ENCODE measurements at places on chromosomes 1 and 21.
A peak's percentile ranks its signal among the peaks of the same experiment; 100 is the strongest.

GRCh38 chr1:163300568-163300967 is 21.2 kb upstream of the NUF2 start:
- no peaks in the 10 kb centered on the region for H3K4me1 ChIP-seq
- H3K4me3 ChIP-seq, result no peak overlapping the region
- no peaks in the 10 kb centered on the region for H3K27me3 ChIP-seq
- peaks cover 13% of the 10 kb centered on the region for H3K36me3 ChIP-seq

DNA sequence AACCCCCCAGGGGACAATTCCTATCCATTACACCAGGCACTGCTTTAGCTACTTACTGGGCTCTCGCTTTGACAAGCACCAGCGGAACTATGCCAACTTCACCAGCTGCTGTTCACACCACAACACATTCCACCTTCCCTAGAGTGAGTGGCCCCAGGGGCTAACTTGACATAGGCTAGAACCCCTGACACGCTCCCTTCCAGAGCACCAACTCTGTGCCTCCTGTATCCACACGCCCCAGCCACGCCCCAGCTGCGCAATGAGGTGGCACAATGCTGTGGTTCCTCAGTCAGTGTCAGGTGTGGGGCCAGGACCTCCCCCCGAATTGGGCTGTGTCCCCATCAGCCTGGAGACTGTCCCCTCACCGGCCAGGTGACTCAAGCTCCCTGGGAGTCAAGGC is 11.7 kb upstream of the FGR start:
- peaks cover 24% of the 10 kb centered on the region for H3K4me1 ChIP-seq
- H3K4me3 ChIP-seq, result no peak overlapping the region
- no peak for DNase-seq

DNA sequence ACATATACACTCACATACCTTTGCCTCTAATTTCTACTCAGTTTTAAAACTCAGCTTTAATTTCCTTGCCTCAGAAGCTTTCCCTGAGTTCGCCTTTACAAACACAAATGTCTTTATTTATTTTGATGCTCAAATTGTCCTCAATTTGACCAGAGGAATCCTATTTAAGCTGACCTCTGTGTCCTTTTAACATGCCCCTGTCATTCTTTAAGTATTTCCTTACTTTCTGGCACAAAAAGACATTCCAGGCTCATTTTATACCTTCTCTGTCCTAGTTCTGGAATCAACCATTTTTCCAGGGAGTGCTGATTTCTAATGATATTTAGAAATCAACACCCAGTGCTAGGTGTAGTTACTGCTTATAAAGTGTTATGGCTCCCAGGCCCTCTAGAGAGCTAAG is 82.5 kb downstream of the OSBPL9 start:
- no peak overlapping the region for H3K27ac ChIP-seq
- H3K4me3 ChIP-seq, result no peak overlapping the region
- DNase-seq, result no peak
- no peaks in the 10 kb centered on the region for H3K4me1 ChIP-seq
- H3K36me3 ChIP-seq, result no peaks in the 10 kb centered on the region

GRCh38 chr1:32336963-32337675 is 1.1 kb upstream of the MARCKSL1 start:
- no peak overlapping the region for H3K4me3 ChIP-seq
- H3K4me1 ChIP-seq, result peaks cover 49% of the 10 kb centered on the region
- no peaks in the 10 kb centered on the region for H3K27me3 ChIP-seq
- no peak for DNase-seq
- H3K27ac ChIP-seq, result no peak overlapping the region

DNA sequence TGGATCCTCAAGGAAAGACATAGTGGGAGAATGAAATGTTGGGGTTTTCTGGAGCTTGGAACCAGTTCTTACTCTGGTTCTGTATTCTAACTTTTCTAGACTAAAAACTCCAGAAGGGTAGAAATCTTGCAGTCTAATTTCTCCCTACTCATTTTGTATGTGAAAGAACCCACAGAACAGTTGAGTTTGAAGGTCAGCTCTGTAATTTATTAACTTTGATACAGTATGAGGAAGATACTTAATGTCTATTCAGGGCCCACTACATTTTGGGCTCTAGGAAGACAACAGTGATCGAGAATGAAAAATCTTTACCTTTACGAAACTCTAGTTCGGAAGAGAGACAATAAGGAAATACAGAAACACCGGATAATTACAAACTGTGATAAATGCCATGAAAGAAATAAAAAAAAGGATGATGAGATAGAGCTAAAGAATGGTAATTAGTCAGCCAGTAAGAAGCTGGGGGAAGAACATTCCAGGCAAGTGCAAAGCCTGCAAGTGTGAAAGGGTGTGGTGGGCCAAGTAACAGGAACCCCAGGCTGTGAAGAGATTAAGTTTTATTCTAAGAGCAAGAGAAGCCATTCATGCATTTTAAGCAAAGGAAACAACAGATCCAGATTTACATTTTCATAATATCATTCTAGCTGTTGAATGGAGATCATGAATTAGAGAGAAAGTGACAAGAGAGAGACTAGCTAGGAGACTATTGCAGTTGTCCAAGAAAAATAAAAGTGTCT is 159.9 kb upstream of the HMCN1 start:
- H3K27ac ChIP-seq, result no peak overlapping the region
- DNase-seq, result no peak
- no peak overlapping the region for H3K4me3 ChIP-seq
- no peaks in the 10 kb centered on the region for H3K36me3 ChIP-seq

DNA sequence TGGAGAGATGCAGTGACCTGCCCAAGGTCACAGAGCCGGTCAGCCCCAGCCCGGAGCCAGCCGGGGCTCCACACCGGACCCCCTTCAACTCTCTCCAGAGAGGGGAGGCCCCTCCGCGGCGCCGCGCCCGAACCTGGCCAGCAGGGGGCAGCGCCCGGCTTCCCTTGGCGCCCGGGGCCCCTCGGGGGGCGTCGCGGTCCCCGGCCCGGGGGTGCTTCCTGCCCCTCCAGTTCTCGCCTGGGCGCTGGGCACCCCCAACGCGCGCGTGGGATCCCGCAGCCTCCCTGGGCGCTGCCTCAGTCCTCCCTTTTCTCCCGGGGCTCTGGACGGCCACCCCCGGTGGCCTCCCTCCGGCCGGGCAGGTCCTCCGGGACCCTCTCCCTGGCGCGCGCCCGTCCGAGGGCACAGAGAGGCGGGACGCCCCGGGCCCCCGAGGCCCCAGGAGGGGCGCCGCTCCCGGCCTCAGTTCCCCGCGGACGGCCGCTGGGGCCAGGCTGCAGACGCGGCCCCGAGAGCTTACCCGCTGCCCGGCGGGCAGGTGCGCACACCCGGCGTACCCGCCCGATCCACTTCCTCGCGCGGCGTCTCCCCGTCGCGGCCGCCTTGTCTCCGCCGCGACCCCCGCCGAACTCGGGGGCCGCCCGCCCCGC is 406 bp downstream of the HTR1D start:
- no peak overlapping the region for H3K4me3 ChIP-seq
- peaks cover 40% of the 10 kb centered on the region for H3K27me3 ChIP-seq
- peaks cover 10% of the 10 kb centered on the region for H3K4me1 ChIP-seq
- DNase-seq, result peak; percentile 7
- no peaks in the 10 kb centered on the region for H3K36me3 ChIP-seq
- H3K27ac ChIP-seq, result no peak overlapping the region

DNA sequence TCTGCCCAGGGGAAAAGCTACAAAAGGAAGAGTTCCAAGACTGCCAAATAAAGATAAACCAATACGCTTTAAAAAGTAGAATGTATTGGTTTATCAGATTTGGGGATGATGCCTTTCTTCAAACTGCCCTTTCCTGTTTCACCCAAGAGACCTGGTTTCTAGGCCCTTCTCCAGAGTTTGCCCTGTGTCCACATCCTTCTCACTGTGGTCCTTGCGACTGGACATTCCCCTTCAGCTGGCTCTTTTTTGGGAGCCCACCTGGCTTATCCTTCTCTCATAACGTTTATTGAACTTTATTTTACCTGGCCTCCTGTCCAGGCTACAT is 490 bp upstream of the CZIB start:
- DNase-seq, result no peak
- H3K27me3 ChIP-seq, result no peaks in the 10 kb centered on the region
- peaks cover 19% of the 10 kb centered on the region for H3K4me1 ChIP-seq
- H3K27ac ChIP-seq, result peak overlapping the region; percentile 96

- no peak overlapping the region for H3K4me3 ChIP-seq
- peaks cover 3% of the 10 kb centered on the region for H3K4me1 ChIP-seq
- no peaks in the 10 kb centered on the region for H3K36me3 ChIP-seq
- no peak for DNase-seq
- no peak overlapping the region for H3K27ac ChIP-seq
- peaks cover 12% of the 10 kb centered on the region for H3K27me3 ChIP-seq
These were observed 84.9 kb downstream of the VWA5B1 start for GRCh38 chr1:20375563-20375962.

DNA sequence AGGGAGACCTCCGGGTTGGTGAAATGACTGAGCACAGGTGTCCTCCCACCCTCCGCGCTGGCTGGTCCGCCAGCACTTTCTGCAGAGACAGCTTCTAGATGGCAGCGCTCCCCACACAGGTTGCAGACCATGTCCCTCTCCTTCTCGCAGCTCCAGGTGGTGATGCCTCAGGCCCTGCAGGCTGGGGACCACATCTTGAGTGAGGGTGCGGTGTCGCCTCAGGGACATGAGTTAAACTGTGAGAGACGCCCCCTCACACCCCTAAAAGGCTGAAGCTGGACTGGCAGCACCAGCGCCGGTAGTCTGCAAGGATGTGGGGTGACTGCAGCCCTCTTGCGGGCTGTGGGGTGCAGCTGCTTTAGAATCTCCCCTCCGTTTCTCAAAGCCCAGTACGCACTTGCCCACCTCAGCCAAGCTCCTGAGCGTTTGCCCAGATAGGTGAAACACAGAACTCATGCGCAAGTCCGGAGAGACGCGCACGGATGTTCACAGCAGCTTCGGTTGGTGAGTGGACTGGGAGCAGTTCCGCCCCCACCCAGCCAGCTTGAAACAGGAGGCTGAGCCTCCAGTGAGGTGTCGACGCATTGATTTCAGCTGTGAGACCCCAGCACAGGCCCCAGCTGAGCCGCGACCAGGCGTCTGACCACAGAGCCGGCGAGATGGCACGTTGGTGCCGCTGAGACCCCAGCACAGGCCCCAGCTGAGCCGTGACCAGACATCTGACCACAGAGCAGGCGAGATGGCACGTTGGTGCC is 28.6 kb downstream of the COL6A1 start:
- H3K4me1 ChIP-seq, result no peaks in the 10 kb centered on the region
- H3K27me3 ChIP-seq, result peaks cover 3% of the 10 kb centered on the region
- no peak overlapping the region for H3K27ac ChIP-seq
- H3K36me3 ChIP-seq, result no peaks in the 10 kb centered on the region

DNA sequence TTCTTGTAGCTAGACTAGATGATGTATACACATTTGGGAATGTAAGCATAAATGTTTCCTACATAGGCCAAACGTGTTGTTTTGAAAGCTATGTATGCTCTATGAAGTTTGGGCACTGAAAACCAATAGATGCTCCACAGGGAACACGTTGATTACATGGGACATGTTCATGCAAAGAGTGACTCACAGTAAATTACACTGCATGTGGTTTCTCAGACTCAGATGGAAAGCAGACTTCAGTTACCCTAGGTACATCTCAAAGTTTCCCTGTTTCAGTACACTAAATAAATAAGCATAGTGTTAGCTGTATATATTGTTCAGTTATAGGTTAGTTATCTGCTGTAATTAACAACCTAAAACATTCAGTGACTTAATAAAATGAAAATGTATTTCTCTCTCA is 301.9 kb upstream of the RUNX1 start:
- H3K4me1 ChIP-seq, result no peaks in the 10 kb centered on the region
- no peak overlapping the region for H3K27ac ChIP-seq
- H3K36me3 ChIP-seq, result no peaks in the 10 kb centered on the region
- DNase-seq, result no peak
- H3K4me3 ChIP-seq, result no peak overlapping the region
- H3K27me3 ChIP-seq, result no peaks in the 10 kb centered on the region

DNA sequence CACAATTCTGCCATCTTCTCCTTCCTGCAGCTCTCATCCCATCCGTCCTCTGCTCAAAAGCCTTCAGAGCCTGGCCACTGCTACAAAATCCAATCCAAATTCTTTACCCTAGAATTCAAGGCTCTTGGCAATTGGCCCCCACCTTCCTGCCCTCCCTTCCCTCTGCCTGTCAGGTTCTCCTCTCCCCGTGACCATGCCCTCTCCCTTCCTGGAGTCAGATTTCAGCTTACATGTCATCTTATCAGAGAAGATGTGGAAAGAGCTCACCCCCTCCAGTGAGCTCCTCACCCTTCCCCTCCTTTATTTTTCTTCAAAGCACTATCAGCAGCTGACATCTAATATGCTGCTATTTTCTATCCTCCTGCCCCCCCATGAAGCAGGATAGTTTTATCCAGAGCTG is 86.9 kb downstream of the GRIK3 start:
- no peak overlapping the region for H3K27ac ChIP-seq
- no peaks in the 10 kb centered on the region for H3K36me3 ChIP-seq
- no peaks in the 10 kb centered on the region for H3K27me3 ChIP-seq
- no peak overlapping the region for H3K4me3 ChIP-seq
- H3K4me1 ChIP-seq, result no peaks in the 10 kb centered on the region
- DNase-seq, result no peak

GRCh38 chr21:21003701-21004100 is 5.5 kb downstream of the NCAM2 start:
- DNase-seq, result no peak
- H3K36me3 ChIP-seq, result no peaks in the 10 kb centered on the region
- no peak overlapping the region for H3K4me3 ChIP-seq
- no peak overlapping the region for H3K27ac ChIP-seq
- H3K27me3 ChIP-seq, result no peaks in the 10 kb centered on the region

DNA sequence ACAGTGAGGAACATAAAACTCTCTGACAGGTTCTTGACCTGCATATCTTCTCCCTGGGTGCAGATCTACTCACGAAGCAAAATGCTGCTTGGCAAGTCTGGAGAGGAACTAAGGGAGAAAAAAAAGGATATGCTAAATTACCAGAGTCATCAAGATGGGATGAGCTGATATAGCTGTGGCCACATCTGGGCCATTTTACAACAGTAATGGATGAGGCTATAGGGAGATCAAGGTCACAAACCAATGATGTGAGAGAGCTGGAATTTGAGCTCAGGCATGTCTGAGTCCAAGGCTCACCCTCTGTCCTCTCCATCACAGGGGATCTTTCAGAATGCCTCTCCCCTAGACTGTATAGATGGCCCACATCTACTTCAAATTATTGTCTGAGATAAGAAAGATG is 26.2 kb downstream of the ZMYND12 start:
- H3K4me3 ChIP-seq, result no peak overlapping the region
- no peak overlapping the region for H3K27ac ChIP-seq
- no peaks in the 10 kb centered on the region for H3K27me3 ChIP-seq
- DNase-seq, result no peak
- H3K36me3 ChIP-seq, result no peaks in the 10 kb centered on the region
